ENCODE measurements at places on chromosomes 4 and X.

- DNase-seq, result no peak
These were observed 16.9 kb upstream of the MED28 start for GRCh38 chr4:17597517-17597916.

GRCh38 chr4:98976716-98977115 lies 18.8 kb upstream of the METAP1 start:
- no peak for DNase-seq

DNA sequence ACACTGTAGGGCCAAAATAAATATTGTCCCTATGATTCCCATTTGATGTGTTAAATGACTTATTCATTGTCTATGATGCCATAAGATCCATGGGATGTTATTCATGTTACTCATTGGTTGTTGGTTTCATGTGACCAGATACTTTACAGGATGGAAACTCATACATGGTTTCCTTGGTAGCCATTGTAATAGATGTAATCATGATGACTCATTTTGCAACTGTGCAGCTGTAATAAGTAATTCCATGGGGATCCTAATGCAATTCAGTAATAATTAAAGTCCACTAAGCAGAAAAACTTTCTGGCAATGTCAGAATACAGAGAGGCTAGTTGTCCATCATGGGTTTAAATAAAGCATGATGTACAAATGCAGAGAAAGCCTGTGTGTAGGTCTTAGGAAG lies 389.7 kb upstream of the NR3C2 start:
- DNase-seq, result no peak

DNA sequence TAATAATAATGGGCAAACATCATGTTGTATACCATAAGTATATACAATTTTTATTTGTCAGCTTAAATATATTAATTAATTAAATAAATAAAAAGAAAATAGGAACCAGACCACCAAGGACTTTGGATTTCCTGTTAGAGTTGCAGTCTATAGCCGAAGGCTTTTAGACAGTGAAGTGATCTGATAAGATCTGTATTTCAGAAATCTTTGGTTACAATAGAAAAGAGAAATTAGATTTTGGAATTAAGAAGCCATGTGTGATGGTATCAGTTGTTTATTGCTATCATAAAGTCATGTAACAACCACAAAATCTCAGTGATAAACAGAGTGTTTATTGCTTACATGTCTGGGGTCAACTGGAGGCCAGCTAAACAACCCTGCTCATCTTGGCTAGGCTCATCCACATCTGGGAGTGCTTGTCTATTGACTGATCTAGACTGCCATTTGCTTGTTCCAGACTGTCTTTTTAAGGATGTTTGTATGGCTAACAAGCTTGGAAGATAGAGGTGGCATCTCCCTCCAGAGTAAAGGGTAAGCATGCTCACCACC lies 142.1 kb upstream of the USP9X start:
- DNase-seq, result no peak

GRCh38 chr4:54554339-54554990 lies 103.3 kb upstream of the KIT start:
- DNase-seq, result no peak

- DNase-seq, result no peak
These were observed 181.6 kb upstream of the LEF1 start for GRCh38 chr4:108350332-108350731.
